ENCODE measurements at places on chromosomes 3 and 15.

DNA sequence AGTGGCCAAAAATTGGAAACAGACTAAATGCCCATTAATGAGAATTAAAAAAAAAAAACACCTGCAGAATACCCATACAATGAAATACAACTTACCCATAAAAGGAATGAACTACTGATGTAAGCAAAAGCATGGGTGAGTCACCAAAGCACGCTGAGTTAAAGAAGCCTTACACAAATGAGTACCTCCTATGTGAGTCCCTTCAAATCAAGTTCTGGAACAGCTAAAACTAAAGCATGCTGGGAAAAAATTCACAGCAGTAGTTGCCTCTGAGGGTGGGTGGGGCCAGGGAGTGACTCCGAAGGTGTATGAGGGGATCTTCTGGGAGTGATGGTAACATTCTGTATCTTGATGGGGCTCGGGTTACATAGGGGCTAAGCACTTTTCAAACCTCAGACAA lies 11.4 kb downstream of the MYO5C start:
- DNase-seq = no peak

DNA sequence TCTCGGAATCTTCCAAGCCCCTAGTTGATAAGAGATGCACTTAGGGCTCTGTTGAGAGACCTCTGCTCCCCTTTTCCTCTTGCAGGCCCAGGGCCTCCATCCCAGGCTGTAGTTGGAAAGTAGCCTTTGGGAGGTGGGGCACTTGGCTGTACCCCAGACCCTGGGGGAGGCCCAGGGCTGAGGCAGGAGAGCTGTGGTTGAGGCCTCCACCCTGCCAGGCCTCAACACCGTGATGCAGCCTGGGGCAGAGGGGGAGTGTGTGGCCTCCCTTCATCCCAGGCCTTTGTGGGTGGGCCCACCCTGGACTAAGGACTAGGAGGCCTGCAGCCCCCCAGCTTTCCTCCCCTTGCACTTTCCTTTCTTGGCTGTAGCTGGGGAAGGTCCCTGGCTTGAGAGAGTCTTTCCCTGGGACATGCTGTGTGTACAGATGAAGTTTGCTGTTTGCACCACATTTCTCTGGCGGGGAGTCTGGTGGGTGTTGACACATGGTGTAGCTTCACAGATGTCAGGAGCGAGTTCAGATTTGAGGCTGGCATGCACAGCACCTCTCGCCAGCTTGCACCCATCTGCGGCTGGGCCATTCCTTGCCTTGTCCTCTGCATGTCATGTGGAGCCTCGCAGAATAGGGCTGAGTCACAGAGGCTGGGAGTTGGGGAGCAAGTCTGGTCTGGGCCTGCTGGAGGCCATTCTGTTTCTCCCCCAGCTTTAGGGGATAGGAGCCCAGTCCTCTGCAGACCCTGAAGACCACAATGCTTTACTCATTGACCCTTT lies 13.7 kb downstream of the PLEKHO2 start:
- DNase-seq = no peak

GRCh38 chr3:73503781-73504180 lies 121.0 kb downstream of the PDZRN3 start:
- DNase-seq = no peak

- DNase-seq = no peak
Measured at GRCh38 chr15:89446255-89446891, 50.0 kb downstream of the RHCG start.

- no peak for DNase-seq
Measured at GRCh38 chr3:194773771-194774455, 88.2 kb downstream of the FAM43A start.

GRCh38 chr3:179608931-179609720 lies 4.5 kb downstream of the NDUFB5 start:
- DNase-seq = no peak

DNA sequence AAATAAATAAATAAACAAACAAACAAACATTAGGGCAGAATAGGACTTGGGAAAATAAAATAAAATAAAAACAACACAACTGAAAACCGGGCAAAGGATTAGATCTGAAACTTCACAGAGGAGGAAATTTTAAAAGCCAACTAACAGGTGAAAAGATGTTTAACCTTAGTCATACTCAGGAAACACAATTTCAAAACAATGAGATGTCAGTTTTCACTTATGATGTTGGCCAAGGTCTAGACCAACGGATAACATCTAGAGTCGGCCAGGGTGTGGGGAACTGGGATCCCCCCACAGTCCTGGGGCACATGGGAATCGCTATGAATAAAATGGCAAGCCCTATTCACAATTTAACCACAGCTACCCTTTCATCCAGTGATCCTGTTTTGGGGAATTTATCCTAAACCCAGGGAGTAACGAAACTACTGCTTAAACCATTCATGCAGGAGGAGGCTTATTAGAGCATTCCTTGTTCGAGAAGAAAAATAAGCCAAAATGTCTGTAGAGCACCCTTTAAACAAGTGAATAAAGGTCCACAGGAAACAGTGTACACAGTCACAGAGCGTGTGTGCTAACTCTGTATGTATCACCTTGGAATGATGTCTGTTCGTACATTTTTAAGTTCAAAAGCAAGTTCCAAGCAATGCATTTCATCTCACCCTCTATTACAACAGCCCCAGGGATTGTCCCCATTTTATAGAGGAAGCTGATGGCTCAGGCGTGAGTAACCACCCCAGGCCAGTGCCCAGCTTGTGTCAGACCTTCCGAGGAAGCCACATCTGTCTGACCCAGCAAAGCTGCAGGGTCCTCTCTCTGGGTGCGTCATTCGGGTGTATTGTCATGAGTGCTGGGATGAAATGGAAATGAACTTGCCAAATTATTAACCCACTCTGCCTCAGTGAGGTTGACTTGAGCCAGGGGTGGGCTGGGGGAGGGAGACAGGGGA lies 6.3 kb upstream of the ANPEP start:
- DNase-seq = no peak

DNA sequence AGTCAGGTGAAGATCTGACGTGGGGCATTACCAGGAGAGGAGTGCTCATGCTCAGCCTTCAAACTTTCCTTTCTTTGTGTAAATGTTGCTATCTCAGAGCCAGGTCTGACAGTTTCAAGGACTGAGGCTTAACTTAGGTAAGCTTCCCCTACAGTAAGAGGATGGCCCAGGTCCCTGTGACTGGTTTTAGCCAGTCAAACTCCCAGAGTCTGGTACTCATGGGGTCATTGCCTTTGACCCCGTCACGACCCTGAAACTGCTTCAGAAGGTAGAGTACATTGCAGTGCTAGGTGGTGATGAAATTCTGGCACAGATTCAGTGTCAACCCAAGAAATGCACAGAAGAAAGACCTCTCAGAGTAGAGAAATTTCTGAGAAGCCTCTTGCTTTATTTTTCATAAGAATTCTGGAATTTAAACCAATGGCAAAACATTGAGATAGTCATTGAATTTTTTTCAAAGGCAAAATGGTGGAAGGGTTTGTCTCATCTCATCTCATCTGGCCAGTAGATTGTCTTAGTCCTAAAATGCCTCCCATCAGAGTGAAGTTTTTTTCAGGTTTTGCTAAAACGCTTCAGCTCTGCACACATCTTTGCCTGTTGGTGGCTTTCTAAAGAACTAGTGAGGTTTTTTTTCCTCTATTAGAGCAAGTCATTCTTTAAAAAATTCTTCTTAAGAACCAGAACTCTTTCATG lies 23.1 kb downstream of the ZBTB38 start:
- no peak for DNase-seq

DNA sequence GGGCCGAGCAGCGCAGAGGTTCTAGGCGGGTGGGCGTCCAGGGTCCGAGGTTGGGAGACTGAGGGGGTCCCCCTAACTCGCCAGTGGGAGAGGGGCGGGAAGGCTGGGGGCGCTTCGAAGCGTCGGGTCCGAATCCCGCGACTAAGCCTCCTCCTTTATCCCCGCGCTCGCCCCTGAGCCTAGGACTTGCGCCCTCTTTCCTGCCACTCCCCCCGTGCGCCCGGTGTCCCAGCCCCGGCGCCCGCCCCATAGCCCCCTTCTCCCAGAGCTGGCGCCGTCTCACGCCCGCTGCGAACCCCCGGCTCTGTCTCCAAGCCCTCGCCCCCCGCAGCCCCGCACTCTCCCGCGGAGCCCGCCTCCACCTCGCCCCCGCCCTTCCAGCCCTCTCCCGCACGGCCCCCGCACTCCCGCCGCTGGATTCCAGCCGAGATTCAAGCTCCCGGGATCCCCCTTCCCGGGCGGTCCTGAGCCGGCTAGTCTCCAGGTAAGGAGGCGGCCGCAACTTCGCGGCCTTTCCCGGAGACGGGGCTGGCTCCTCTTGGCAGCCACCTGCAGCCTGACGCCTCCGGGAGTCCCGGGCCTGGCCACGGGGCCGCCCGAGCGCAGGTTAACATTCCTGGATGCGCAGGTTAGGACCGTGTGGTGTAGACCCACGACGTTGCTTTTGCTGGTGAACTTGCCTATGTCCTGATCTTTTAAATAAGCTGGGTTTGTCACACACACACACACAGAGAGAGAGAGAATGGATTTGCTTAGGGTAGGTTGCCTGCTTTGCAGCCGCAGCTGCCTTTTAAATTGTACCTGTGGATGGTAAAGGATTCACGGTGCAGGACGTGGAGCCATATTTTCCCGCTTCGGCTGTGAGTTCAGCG lies 563 bp downstream of the PXYLP1 start:
- DNase-seq = no peak

DNA sequence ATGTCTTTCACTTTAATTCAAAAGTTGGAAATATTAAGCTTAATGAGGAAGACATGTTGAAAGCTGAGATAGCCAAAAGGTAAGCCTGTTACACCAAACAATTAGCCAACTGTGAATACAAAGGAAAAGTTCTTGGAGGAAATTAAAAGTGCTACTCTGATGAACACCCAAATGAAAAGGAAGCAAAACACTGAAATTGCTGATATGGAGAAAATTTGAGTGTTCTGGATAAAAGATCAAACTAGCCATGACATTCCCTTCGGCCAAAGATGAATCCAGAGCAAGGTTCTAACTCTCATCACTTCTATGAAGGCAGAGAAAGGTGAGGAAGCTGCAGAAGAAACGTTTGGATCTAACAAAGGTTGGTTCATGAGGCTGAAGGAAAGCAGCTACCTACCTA lies 280.8 kb upstream of the BCHE start:
- no peak for DNase-seq

- no peak for DNase-seq
Measured at GRCh38 chr3:135447483-135447882, 518.0 kb upstream of the PPP2R3A start.

GRCh38 chr15:62966294-62967078 lies 76.1 kb upstream of the TPM1 start:
- DNase-seq = no peak

DNA sequence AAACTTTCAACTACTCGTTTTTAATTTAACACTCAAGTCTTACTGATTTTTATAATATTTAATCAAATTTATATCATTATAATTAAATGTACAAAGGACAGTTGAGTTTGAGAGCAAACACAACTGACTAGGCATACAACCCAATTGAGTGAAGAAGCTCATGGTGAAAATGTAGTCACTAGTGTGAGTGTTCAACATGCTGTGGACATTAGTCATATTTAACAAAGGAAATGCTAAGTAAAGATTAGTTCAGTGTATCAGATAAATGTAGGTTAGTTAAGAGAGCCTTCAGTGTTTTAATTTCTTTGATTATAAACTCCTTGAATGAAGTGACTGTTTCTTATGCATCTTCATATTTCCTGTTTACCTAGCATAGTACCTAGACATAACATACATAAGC lies 444.2 kb upstream of the GOLIM4 start:
- DNase-seq = no peak

GRCh38 chr3:167110901-167111300 lies 269.2 kb downstream of the ZBBX start:
- no peak for DNase-seq
